CD4-positive, alpha-beta T cell treated with Interleukin-6 at 100 ng/mL for 8 hours (primary cell): ENCODE measurements at places on chromosomes 5 and 9.

- DNase-seq = no peak
These were observed 15.4 kb upstream of the CCIN start for GRCh38 chr9:36153746-36154145.

GRCh38 chr5:143051244-143052058 lies 281.3 kb downstream of the ARHGAP26 start:
- no peak for DNase-seq

GRCh38 chr5:17069995-17070511 lies 134.0 kb upstream of the MYO10 start:
- no peak for DNase-seq

GRCh38 chr5:1204693-1205242 lies 3.4 kb downstream of the SLC6A19 start:
- no peak for DNase-seq

DNA sequence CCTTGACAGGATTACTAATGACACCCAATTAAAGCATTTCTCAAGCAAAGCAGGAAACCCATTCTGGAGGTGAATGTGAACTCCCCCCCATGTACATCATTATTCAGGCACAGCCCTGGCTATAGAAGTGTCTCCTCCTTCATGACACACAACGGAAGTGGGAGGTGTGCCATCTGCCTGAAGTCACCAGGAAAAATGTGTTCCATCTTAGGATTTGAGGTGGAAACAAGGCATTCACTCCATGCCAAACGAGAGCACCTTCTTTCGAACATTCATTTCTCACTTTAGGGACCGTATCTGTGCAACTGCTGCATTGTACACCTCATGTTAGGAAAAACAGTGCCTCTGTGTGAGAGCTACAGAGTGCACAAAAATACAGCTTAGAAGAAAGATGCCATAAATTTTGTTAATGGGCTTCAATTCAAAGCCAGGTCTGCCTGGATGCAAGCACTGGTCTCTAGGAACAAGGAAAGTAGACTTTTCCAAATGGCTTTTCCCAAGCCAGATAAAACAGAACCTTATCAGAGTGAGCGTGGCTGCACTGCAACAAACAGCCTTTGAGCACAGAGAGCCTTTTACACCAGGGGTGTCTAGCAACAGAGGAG lies 19.4 kb downstream of the GOLM1 start:
- no peak for DNase-seq

DNA sequence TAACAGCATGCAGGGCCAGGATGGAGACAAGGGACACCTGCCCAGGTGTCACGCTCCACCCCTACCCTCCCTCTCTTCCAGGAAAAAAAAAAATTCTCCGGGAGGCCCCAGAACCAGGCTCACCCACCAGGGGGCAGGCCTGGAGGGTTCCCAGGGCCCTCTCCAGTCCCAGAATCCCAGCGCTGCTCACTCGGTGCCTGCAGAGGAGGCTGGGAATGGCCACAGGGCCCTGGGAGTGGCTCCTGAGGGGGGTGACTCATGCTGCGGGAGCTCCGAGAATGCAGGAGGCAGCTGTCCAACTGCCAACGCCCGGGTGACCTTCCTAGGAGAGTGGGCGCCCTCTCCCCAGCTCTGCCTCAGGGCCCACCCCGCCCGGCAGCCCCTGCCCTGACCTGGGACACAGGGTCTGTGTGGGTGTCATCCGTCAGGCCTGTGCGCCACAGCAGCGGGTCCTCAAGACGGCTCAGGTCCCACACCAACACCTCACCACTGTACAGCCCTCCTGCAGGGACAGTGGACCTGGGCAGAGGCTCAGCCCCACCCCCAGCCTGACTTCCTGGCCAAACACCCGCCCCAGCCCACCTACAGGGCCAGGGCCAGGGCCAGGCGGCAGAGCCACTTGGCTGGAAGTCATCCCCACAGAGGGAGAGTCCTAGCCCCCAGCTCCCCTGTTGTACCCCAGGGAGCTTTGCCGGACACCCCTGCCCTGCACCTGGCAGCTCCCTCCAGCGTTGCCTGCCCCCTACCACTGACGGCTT lies 21.2 kb downstream of the DYNC2I2 start:
- no peak for DNase-seq

DNA sequence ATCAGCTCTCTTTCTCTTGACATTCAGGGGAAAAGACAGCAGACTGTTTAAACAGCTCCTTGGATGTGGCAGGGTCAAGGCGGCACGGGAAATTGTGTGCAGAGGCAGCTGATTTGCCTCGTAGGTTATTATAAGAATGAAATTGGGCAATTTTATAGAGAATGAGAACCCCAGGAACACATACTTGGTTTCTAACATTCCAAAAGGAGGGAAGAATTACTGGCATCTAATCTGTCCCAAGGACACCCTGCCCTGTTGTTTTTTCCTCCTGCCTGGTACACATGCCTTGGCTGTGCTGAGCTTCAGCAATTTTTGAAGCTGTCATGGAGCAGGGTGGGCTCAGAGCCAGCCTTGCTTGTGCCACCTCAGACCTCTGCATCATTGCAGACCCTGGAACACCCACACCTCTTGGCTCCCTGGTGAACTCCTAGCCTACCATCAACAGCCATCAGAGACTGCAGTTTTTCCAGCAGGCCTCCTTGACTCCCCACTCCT lies 143.6 kb downstream of the BOD1 start:
- DNase-seq = no peak

- no peak for DNase-seq
These were observed 121.6 kb upstream of the TNPO1 start for GRCh38 chr5:72694856-72695255.

DNA sequence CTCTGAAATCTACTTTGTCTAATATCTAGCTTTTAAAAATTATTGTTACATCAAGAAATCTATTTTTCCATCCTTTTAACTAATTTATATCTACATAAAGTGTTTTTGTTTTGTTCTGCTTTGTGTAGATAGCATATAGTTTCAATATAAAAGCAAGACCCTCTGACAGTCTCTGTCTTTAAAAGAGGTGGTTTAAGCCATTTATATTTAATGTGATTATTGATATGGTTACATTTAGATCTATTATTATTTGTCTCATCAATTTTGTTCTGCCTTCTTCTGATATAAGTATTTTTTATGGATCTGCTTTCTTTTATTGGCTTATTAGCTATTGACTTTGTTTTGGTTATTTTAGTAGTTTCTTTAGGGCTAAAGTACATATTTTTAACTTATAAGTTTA lies 16.0 kb downstream of the HMGXB3 start:
- DNase-seq = no peak

GRCh38 chr5:159206818-159207217 lies 2.5 kb downstream of the RNF145 start:
- no peak for DNase-seq

DNA sequence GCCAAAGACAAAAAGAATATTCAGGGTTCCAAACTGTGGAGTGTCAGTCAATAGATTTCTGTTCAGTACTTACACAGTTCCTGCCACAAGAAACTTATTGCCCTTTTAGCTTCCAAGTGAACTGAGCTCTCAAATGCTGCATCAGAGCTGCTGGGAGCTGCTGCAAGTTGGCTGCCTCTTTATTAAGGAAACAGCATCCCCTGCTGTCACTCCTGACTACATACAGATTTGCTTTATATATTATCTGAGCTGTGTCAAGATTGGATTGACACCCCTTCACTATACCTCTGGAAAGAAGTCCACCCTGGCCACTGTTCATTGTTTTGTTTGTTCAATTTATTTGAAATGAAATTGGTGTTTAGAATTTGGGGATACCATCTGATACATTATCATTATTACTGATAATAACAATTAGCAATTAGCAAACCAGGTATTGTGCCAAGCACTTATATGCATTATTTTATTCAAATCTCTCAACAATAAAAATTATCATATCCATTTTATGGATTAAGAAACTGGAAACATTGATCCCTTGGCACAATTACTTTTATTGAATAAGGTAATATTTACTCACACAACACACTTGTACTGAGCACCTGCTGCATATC lies 16.4 kb upstream of the C5orf58 start:
- no peak for DNase-seq

GRCh38 chr9:136412962-136413361 lies 2.5 kb downstream of the PMPCA start:
- no peak for DNase-seq

DNA sequence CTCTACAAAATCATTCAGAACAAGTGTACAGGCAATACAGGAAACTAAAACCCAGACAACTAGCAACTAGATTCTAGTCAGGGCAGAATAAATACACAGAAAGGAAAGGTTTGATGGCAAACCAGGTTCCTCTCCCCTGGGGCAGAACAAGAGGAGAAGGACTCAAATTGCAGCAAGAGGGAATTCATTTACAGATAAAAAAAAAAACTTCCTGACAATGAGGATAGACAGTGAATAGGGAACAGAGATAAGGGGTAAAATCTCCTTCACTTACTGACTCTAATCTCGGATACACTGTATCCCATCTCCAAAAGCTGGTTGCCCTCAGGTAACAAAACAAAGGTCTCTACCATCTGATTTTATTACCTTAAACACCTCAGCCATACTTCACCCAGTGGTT lies 244.0 kb downstream of the SEC61B start:
- no peak for DNase-seq

DNA sequence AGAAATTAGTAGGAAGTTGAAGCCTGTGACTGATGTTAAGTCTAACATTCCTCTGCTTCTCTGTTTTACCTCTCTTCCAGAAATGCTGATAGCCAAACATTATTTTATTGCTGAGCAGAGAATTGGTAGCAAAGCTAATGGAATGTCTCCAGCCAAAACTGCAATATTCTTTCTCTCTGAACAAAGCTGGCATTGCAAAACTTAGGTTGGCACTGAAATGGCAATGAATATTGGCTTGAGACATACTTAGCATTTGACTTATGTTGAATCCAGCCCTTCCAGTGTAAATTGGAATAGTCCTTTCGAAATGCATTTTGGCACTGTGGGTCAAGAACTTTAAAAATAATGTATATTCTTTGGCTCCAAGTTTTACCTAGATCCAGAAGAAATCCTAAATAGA lies 21.1 kb downstream of the FAF2 start:
- DNase-seq = no peak

DNA sequence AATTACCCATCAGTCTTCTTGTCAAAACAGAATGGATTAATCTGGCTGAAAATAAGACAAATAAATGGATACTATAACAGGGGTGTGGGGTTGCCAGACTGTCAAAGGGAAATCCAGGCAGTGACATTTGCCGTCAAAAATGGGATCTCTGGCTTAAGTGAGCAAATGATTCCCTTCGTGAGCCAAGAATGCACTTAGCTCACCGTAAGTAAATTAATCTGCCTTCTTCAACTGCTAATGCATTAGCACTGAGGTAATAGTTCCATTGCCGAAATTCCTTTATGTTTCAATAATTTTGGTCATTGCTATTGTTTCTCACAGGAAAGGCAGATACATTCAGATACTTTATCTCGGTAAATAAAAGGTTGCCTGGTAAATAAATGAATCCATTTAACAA lies 377.8 kb downstream of the KIAA0825 start:
- DNase-seq = no peak

- no peak for DNase-seq
These were observed 7.0 kb downstream of the STOM start for GRCh38 chr9:121362813-121363621.

GRCh38 chr9:85038824-85039608 lies 369.5 kb downstream of the NTRK2 start:
- DNase-seq = no peak

DNA sequence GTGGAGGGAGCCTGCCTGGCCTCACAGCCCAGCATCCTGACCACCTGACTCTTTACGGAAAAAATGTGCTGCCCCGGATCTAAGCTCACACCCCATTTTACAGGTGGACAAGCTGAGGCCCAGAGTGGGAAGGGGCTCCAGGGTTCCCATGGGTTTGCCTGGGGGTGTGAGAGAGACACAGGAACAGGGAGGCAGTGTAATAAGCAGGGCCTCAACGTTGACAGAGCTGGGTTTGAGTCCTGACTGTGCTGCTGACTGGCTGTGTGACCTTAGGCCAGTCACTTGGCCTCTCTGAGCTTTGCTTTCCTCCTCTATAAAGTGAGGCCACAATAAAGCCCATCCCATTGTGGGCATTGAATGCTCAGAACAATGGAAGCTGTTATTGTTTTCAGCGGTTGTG lies 73.7 kb downstream of the HMCN2 start:
- no peak for DNase-seq

DNA sequence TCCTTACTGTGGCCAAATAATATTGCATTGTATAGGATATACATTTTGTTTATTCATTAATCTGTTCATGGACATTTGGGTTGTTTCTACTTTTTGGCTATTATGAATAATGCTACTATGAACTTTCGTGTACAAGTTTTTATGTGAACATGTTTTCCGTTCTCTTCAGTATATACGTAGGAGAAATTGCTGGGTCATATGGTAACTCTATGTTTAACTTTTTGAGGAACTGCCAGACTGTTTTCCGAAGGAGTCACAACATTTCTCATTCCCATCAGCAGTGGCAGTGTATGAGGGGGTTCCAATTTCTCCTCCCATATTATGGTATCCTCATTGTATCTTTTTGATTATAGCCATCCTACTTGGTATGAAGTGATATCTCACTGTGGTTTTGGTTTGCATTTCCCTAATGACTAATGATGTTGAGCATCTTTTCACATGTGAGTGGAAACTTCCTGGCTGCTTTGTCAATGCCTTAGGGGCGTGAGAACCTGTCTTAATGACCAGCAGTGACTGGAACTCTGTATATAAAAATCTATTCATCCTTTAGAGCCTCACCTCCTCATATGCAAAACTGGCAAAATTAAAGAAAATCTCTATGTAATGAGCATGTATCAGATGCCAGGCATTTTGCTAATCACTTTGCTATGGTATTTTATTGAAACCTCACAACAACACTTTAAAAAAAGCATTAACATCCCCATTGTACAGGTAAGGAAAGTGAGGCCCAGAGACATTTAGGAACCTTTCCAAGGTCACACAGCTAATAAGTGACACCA lies 47.8 kb upstream of the TGFBR1 start:
- DNase-seq = peak; percentile 33

GRCh38 chr5:127686424-127686823 lies 16.8 kb upstream of the CCDC192 start:
- no peak for DNase-seq

- no peak for DNase-seq
These were observed 124.3 kb upstream of the SLC24A2 start for GRCh38 chr9:19913151-19913550.

DNA sequence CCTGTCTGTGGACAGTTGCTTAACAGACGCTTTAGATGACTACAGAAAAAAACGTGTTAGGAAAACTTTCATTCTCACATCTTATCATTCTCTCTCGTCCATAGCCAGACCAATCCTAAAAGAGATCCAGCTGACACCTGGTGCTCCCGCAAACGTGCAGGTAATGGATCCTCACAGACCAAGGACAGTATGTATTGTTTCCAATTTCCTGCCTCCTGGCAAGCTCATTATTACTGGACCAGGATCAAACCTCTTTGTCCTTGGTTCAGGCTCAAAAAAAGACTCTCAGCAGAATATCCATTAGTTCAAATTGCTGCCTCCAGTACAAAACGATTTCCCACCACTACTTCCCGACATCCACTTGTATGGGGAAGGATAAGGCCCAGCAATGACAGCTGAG lies 62.4 kb downstream of the SERINC5 start:
- DNase-seq = no peak

DNA sequence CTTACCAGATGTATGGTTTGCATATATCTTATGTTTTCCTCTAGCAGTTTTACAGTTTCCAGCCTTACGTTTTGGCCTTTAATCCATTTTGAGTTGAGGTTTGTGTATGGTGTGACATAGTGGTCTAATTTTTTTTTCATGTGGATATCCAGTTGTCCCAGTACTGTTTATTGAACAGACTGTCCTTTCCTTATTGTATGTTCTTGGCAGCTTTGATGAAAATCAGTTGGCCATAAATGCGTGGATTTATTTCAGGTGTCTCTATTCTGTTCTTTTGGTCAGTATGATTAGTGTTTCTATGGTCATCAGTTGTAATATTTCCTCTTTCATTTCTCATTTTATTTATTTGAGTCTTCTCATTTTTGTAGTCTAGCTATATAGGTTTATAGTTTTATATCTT lies 42.4 kb downstream of the SRFBP1 start:
- no peak for DNase-seq
